ENCODE measurements at places on chromosomes 13 and 19.

DNA sequence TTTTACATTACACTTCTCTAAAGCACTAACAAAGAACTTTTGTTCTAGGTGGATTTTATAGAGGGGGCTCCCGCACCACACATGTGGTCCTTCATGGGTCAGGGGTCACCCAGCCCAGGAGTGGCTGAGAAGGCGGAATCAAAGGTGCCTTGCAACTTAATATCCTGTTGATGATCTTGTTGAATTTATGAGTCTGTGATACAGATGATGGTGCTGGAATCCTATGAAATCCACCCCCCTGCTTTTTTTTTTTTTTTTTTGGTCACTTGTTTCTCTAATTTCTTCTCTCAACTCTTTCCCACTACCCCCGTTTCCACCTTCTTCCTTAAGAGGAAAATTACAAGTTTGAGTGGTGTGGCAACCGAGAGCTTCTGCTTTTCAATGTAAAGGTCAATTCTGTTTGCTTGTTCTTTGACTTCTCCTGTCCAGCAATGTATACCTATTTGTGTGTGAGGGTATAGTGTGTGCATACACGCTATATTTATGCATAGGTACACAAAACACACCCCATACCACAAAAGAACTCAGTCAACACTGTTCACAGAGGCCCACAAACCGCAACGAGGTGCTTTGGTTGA is 4.2 kb upstream of the ZIC2 start:
- no peak for DNase-seq

DNA sequence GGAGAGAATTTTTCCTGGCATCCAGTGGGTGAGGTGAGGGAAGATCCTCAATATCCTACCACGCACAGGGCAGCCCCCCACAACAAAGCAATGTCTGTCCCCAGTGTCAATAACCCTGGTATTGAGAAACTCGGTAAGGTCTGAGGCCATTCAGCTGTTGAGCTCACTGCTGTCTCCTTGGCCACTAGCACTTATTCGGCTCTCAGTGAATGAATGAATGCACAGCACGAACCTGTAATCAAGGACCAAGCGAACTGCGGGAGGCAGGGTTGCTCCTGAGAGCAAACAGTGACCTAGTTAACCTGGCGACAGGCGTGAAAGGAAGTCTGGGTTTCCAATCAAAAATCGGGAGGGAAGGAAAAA is 640 bp downstream of the ZSCAN5A start:
- DNase-seq = no peak

DNA sequence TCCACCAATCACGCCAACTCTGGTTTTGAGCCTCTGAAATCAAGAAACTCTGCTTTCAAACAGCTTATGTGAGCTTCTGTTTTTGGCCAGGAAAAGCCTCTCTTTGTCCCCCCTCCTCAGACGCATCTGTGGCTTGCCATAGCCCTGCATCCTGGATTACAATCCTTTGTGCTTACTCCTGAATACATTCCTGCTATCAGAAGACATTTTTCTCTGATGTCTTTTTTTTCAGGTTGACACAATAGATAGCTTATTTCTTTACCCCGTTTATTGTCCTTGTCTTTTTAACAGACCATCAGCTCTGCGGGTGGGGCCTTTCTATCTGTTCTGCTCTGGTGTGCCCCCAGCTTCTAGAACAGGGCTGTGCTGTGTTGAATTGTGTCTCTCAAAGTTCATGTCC is 11.0 kb downstream of the PNMA8B start:
- DNase-seq = no peak

- DNase-seq = no peak
These were observed 24.8 kb downstream of the MAST3 start for GRCh38 chr19:18122424-18122823.

DNA sequence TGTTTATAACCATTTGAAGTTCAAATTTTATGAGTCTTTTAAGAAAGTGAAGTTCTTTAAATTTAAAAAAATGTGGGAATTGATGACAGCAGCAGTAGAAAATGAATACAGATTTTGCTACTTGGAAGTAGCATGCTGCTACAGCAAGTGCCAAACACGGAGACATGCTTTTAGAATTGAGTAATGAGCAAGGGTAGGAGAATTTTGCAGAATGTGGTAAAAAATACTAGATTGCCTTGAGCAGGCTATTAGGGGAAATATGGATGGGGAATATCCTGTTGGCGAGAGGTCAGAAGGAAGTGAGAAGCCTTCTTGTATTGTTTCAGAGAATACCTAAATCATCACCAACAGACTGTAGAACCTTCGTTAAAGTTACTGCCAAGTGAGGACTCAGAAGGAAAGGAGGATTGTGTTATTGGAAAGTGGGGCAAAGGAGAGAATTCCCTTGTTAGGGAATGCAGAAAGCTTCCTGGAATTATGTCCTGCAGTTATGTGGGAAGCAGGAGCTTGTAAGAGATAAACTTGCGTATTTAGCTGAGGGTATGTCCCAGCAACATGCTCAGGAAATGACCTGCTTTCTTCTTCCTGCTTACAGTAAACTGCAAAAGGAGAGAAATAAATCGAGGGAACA is 32.4 kb upstream of the OXGR1 start:
- no peak for DNase-seq

- DNase-seq = no peak
These were observed 211.1 kb upstream of the NBEA start for GRCh38 chr13:34730961-34731360.

GRCh38 chr19:17602872-17603510 is 47.5 kb downstream of the COLGALT1 start:
- no peak for DNase-seq

GRCh38 chr13:65460136-65460535 is 1770.0 kb downstream of the PCDH9 start:
- no peak for DNase-seq

All from stimulated activated CD4-positive, alpha-beta T cell treated with anti-CD3 and anti-CD28 coated beads, TNF-alpha, amount 100 ng/mL, for 24 hours (primary cell).